PC-9 (cell line): ENCODE measurements at places on chromosomes 16 and 17. TPM values are rescaled to one million over a fixed set of nuclear protein-coding genes. Genes with fewer than 3 reads are reported as not detected.

DNA sequence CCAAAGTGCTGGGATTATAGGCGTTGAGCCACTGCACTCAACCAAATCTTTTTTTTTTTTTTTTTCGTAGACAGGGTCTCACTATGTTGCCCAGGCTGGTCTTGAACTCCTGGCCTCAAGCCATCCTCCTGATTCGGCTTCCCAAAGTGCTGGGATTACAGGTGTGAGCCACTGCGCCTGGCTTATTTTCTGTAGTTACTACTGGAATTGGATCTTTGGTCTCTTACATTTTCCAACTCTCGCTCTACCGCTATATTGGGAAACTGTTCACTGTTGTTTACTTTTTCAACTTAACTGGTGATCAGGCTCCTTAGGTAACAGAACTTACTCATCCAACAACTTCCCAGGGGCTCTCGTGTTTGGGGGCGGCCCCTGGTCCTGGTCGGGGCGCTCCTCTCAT, 14.1 kb downstream of the ZNF200 start:
- H3K27ac ChIP-seq = no peak overlapping the region
- peaks cover 18% of the 10 kb centered on the region for H3K27me3 ChIP-seq
- DNase-seq = no peak
- H3K36me3 ChIP-seq = peaks cover 23% of the 10 kb centered on the region
- no peak overlapping the region for H3K4me3 ChIP-seq
- H3K4me1 ChIP-seq = no peaks in the 10 kb centered on the region

DNA sequence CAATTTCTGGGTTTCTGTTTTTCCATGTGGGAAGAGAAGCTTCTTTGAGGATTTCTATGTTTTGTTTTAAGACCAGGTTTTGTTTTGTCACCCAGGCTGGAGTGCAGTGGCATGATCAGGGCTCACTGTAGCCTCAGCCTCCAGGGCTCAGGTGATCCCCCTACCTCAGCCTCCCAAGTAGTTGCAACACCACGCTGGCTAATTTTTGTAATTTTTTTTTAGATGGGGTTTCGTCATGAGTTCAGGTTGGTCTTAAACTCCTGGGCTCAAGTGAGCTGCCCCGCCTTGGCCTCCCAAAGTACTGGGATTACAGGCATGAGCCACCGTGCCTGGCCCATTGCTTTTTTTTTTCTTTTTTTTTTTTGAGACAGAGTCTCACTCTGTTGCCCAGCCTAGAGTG, 25.5 kb upstream of the TAOK1 start:
- no peak overlapping the region for H3K4me3 ChIP-seq
- no peak overlapping the region for H3K27ac ChIP-seq
- H3K36me3 ChIP-seq = no peaks in the 10 kb centered on the region
- no peaks in the 10 kb centered on the region for H3K27me3 ChIP-seq
- H3K4me1 ChIP-seq = peaks cover 6% of the 10 kb centered on the region

DNA sequence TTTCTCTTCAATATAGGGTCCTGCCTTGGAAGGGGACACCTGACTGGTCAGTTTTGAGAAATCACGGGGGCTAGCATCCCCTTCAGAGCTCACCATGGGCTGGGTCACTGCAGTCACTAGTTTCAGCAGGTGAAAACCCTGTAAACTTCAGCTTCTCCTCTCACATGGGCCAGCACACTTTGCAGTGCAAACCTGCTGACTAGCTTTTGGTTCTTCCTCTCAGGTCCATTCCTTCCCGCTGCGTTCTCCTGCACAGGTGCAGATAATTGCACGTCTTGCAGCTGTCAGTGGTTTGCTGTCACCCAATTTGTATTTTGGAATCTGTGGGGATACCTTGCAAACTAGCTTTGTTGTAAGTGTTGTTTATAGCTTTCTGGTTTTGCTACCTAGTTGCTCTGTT, 95.1 kb downstream of the LYRM1 start:
- H3K27me3 ChIP-seq = no peaks in the 10 kb centered on the region
- DNase-seq = no peak
- H3K4me1 ChIP-seq = no peaks in the 10 kb centered on the region
- H3K27ac ChIP-seq = no peak overlapping the region
- no peaks in the 10 kb centered on the region for H3K36me3 ChIP-seq

GRCh38 chr16:85825326-85825725, 25.8 kb downstream of the COX4I1 start:
- no peak overlapping the region for H3K4me3 ChIP-seq
- H3K36me3 ChIP-seq = no peaks in the 10 kb centered on the region
- H3K27ac ChIP-seq = no peak overlapping the region
- peaks cover 90% of the 10 kb centered on the region for H3K27me3 ChIP-seq

The SGSH gene
- total RNA-seq = 28.4 and 45.4 TPM in 2 replicates
